Stimulated activated CD4-positive, alpha-beta T cell treated with anti-CD3 and anti-CD28 coated beads, Interleukin-2, amount 100 ng/mL, for 24 hours (primary cell): ENCODE measurements at places on chromosomes 16 and 17.

DNA sequence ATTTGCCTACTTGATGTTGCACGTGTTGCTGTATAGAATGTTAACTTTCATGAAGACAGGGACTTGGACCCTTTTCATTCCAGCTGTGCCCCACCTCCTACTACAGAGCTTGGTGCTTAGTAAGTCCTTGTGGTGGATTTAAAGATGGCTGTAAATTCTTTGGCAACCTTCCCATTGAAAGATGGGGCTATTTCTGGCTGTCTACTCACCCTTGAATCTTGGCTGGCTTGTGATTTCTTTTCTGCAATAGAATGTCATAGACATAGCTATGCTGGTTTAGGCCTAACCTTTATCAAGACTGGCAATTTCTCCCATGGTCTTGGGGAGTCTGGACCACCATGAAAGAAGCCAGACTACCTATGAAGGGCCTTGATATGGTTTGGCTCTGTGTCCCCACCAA lies 59.0 kb downstream of the ACSM2A start:
- no peak for DNase-seq

- no peak for DNase-seq
Observed at GRCh38 chr16:19690196-19690595, 27.8 kb downstream of the KNOP1 start.

GRCh38 chr17:52744179-52744578 lies 585.7 kb upstream of the CA10 start:
- no peak for DNase-seq

- DNase-seq: no peak
Observed at GRCh38 chr16:79181419-79181818, 419.1 kb downstream of the MAF start.

GRCh38 chr16:20844588-20844987 lies 38.3 kb downstream of the REXO5 start:
- no peak for DNase-seq
